ENCODE measurements at places on chromosomes 16 and 17. TPM values are rescaled to one million over a fixed set of nuclear protein-coding genes. Genes with fewer than 3 reads are reported as not detected.

Gene KCTD19
- total RNA-seq = not detected

Gene DNAI2
- 4.1 TPM for total RNA-seq

Gene KRTAP1-3
- not detected for total RNA-seq

Gene ABCA9
- total RNA-seq = not detected

Gene CMC2
- total RNA-seq = 86.6 TPM

Gene CNGB1
- not detected for total RNA-seq

Gene KRT28
- total RNA-seq = not detected

Gene LITAF
- total RNA-seq = 155 TPM

Gene GP2
- total RNA-seq = not detected

Gene SLC16A5
- total RNA-seq = 14.9 TPM

Gene KRTAP29-1
- total RNA-seq = not detected

Gene CUEDC1
- total RNA-seq = 0.82 TPM

Gene EPX
- not detected for total RNA-seq

Gene ATP2A1
- 0.75 TPM for total RNA-seq

Gene IRX3
- total RNA-seq = 0.47 TPM

Gene PLXDC1
- 11.7 TPM for total RNA-seq

Gene ALDH3A1
- not detected for total RNA-seq

Gene RAC3
- 3.1 TPM for total RNA-seq

Gene ITGAD
- total RNA-seq = not detected

Gene SLC5A11
- 0.60 TPM for total RNA-seq

Gene APOH
- total RNA-seq = not detected

Gene MYH3
- total RNA-seq = 2.8 TPM

Gene SRCIN1
- total RNA-seq = 0.26 TPM

Gene HOXB5
- total RNA-seq = not detected

Gene BAHCC1
- 0.29 TPM for total RNA-seq

Gene CCL3
- 8.8 TPM for total RNA-seq

Gene MT1H
- total RNA-seq = not detected

Gene SLC35G6
- total RNA-seq = not detected

Gene NOL3
- 5.5 TPM for total RNA-seq

Gene LUC7L
- total RNA-seq = 142 TPM

Gene TNFRSF17
- total RNA-seq = 0.45 TPM

Gene SEC14L5
- total RNA-seq = 13.9 TPM

Gene HSPB9
- not detected for total RNA-seq
